ENCODE measurements at places on chromosomes 6 and 20.

DNA sequence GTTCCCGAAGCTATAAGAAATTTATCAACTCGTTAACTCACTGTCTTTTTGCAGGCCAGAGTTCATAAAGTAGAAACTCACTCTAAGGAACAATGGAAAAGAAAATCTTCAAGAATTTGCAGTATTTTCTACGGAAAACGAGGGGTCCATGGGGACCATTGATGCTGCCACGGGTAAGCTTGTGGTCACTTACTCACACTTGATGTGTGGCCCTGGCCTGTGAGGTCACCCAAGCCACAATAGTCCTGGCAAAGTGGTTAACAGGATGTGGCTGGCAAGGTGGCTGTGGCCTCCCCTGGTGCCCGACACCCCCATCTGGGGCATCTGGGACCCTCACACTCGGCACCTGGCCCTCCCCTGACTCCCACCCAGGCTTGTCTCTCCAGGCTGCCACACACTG is 123.4 kb downstream of the C6orf118 start:
- no peak for DNase-seq

- DNase-seq = no peak
Observed at GRCh38 chr6:85004361-85004995, 240.1 kb upstream of the TBX18 start.

GRCh38 chr6:159871906-159872305 is 18.9 kb upstream of the MAS1 start:
- DNase-seq = no peak

- no peak for DNase-seq
Observed at GRCh38 chr6:150741633-150742200, 123.8 kb upstream of the MTHFD1L start.

DNA sequence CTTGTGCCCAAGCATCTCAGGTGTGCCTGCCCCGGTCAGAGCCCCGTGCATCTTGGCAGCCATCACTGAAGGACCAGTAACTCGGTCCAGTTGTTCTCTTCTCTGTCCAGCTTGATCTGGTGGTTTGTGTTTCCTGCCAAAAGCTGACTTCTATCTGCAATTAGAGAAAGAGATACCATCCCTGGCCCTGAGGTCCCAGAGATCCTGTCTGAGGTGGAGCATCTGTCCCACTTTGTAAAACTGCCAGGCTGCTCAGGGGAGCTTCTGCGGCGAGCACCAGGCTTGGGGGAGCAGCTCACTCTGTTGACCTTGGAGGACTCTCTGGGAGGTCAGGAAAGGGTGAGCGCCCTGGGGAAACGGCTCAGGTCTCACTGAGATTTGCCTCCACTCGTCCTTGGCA is 35.1 kb downstream of the MYT1 start:
- DNase-seq = no peak

DNA sequence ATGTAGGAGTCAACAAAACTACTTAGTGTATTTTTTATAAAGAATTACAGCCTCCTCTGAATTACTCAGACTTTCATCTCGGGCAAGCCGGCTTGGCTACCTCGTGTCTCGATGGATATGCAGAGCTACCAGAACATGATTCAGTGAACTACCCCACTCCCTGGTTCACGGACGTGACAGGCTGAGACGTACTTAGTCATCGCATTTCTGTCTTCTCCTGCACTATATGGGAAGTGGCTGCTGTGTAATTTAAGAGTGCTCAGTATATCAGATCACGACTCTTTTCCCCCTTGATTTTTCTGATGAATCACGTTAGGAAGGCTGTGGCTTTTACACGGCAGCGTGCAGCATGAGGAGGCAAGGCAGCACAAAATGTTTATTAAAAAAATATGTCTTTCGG is 302.7 kb upstream of the ZFP64 start:
- DNase-seq = no peak

- DNase-seq = no peak
Observed at GRCh38 chr6:168683621-168684020, 242.6 kb downstream of the SMOC2 start.

DNA sequence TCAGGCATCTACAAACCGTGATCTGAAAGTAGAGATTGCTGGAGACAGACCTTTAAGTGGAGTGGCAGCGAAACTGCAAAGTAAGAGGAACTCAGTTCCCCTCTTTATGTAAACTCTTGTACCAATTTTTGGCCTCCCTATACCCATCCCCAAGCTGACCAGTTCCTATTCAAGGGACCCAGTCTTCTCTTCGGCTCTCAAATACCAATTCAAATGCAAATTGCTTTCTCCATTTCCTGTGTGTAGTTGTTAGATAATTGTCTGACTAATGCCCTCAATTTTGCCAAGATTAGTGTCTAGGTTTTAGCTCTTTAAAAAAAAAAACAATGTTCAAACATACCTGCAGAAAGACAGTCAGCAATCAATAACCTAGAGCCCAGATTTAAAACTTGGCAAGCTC is 150.9 kb downstream of the EYA4 start:
- no peak for DNase-seq

GRCh38 chr6:30678964-30679726 is 6.3 kb upstream of the DHX16 start:
- peak; percentile 27 for DNase-seq

DNA sequence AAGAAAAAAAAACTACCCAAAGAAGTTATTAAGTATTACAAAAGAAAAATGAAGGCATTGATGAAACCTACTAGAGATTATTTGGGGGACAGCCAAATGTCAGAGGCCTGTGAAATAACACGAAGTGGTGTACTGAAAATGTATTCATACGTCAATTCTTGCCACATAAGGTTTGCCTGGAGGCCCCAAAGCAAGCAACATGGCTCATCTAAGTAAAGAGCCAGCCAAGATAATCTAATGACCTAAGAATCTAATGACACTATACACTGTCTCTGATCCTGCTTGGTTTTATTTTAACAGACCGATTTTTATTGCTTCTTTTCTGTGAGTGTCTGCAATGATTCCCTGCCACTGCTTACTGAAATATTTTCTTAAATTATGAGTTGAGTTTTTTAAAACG is 34.7 kb downstream of the FILIP1 start:
- DNase-seq = no peak

DNA sequence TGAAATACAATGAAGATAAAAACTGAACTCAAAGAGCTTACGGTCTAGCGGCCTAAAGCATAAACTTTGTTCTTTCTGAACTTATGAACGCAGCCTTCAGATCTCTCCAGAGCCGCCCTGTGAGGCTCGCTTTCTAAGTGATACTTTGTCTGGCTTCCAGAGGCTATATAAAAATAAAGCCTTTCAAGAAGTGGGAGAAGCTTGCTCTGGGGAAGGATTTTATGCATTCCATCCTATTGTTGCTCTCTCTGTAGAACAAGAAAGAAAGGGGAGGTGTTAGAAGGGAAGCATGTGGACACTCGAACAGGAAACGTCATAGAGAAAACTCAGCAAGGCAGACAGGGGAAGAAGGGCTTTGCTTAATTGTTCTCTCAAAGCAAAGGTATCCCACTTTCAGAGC is 77.0 kb downstream of the TBX18 start:
- DNase-seq = no peak

GRCh38 chr6:36912586-36912985 is 26.8 kb downstream of the C6orf89 start:
- no peak for DNase-seq

DNA sequence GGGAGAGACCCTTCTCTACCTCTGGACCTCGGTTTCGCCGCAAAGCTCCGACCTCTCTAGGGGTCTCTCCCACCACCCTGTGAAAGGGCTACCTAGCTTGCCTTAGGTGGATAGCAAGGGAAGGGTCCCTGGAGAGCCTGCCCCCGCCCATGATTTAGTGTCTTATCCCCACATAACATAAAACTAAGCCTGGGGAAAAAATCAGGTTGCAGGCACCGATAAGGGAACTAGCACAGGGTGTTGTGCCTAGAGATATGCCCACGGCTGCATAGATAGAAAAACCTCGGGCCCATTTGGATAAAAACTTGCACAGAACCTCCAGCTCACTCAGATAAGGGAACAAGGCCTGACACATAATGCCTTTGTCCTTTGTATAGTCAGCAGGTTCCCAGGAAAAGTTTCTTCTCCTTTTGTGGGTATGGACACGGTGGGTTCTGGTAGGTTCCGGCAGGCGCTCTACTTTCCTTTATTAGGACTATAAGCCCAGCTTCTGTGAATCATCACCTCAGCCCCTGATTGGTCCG is 846 bp downstream of the ZSCAN31 start:
- DNase-seq = no peak

GRCh38 chr6:123925350-123925749 is 121.7 kb downstream of the NKAIN2 start:
- DNase-seq = peak; percentile 36

DNA sequence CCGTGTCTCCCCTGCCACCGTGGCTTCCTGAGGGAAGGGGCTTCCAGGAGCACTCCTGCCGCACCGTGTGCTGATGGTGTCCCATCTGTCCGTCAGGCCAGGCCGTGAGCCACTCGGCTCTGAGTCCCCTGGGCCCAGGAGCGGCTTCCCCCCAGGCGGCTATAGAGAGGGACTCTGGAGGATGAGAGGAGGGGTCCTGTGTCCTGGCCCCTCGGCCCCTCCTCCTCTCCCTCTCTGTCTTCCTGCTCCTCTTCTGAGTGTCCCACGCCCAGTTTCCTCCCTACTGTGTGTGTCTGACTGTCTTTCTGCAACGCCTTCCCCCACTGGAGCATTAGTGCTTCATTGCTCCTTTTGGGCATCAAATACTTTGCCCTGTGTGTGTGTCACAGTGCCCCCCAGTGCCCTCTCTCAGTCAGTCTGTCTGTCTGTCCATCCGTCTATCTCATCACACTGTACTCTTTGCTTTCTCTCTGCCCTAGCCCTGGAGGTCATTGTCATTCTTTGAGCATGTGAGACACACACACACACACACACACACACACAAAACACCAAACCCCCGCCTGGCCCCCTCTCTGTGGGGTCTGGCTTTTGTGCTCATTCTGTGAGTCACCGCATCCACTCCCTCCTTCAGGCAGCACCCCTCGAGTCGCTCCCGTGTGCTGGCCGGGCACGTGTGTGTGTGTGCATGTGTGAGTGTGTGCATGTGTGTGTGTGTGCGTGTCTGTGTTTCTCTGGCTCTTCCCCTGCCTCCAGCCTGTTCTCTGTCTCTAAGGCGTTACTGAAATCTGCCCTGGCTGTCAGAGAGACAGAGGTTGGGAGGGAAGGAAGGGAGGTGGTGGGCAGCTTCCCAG is 71.9 kb downstream of the SRC start:
- DNase-seq = no peak

DNA sequence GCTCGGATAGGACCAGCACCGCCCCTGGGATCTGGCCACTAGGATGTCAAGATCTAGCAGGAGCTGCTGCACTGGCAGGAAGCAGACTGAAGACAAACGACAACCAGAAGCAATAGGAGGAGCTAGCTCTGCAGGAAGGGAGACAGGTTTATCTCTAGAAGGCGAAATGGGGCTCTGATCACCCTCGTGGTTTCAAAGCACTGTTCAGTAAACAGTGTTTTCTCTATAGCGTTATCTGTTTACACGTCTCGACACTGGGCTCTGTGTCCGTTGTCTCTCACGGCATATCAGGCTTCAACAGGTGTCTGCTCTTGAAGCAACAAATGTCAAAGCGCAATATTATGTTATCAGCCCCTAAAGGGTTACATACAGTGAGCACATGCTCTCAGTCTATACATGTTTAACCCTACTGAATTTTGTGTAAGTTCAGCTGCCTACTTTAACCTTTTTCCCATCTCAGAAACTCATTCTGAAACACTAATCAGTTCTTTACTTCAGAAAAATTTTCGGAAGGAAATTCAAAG is 23.8 kb downstream of the TMEM14B start:
- DNase-seq = no peak

DNA sequence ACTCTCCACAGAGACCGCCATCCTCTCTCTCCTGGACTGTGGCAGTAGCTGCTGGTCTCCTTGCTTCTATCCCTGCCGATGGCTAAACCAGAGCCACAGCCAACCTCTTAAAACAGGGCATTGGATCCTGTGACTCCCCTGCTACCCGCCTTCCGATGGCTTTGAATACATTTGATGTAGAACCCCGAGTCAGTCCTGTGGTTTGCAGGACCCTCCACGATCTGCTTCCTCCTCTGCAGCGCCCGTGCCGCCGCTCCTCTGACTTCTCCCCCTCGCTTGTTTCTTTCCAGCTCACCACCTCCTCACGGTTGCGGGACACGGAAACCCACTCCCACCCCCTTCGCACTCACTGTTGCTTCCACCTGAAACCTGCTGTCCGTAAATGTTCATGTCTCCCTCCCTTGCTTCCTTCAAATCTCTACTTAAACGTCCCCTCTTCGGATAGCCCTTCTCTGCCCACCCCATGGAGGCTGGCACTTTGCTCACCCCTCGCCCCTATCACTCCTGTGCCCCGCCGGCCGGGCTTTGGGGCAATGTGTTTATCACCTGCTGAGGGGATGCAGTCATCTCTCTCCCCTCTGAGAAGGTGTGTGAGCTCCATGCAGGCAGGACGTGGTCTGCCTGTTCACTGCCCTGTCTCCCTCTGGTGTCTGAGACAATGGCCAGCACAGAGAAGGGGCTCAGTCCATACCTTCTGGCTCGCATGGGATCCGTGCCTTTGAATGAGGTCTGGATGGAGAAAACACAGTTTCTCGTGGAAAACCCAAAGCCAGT is 67.8 kb downstream of the GFOD1 start:
- no peak for DNase-seq

DNA sequence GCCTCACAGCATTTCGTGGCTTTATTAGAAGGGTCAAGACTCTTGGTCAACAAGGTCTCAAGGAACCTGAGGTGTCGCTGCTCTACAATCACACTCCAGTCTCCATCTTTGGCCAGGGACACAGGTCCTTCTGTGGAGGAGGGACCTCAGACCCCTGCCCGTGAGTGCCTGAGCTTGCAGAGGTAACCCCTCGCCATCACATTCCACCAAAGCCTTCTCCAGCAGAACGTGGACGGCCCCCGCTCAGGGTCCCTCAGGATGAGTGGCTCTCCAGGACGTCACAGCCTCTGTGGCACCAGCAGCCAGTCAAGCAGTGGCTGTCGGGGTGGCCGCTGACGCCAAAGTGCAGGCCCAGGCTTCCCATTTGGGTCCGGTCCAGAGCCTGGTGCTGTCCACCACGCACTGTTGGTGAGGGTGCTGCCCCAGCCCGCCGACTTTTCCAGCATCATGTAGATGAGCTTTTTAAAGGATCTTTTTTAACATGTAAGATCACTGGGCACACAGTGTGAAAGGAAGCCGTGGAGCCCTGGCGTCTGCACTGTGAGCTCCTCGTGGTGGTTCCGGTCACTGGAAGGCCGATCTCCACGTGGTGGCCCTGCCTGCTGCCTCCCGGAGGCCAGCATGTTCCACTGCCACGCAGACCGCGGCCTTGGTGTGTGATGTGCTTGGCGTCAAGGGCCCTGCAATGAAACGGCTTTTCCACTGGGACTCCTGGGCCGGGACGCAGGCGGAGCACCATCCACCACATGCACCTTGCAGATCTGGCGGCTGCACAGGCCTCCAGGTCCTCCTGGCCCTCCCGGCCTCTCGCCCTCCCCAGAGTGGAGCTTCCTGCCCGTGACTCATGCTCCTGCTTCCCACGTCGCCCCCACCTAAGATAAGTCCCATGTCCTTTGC is 8.3 kb upstream of the KIF25 start:
- DNase-seq = no peak

- DNase-seq = peak; percentile 87
Observed at GRCh38 chr20:35541783-35542662, at the start of gene ERGIC3. ERGIC3 (plus strand) TSS chr20:35542078; CDS start chr20:35542098, 20 bp downstream.

GRCh38 chr20:15625981-15626380 is 947.3 kb downstream of the KIF16B start:
- DNase-seq = no peak
